Mucosa of descending colon (tissue), 3 donors: ENCODE measurements at places on chromosomes 3 and 15.

DNA sequence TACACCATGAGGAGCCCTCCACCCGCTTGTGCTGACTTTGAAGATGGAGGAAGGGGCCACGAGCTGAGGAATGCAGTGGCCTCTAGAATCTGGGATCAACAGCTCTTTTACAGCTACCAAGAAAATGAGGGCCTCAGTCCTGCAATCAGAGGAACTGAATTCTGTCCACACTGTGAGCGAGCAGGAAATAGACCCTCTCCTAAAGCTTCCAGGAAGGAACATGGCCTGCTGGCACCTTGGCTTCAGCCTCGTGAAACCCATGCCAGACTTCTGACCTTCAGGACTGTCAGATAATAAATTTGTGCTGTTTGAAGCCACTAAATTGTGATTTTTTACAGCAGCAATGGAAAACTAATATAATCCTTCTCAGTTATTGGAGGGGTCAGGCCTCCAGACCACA, 61.9 kb downstream of the RAB11A start:
- DNase-seq = no peak

GRCh38 chr15:71458089-71458660, 342.9 kb downstream of the THSD4 start:
- no peak for DNase-seq

- no peak for DNase-seq
These were observed 203.3 kb upstream of the IL12A start for GRCh38 chr3:159785273-159785708.

DNA sequence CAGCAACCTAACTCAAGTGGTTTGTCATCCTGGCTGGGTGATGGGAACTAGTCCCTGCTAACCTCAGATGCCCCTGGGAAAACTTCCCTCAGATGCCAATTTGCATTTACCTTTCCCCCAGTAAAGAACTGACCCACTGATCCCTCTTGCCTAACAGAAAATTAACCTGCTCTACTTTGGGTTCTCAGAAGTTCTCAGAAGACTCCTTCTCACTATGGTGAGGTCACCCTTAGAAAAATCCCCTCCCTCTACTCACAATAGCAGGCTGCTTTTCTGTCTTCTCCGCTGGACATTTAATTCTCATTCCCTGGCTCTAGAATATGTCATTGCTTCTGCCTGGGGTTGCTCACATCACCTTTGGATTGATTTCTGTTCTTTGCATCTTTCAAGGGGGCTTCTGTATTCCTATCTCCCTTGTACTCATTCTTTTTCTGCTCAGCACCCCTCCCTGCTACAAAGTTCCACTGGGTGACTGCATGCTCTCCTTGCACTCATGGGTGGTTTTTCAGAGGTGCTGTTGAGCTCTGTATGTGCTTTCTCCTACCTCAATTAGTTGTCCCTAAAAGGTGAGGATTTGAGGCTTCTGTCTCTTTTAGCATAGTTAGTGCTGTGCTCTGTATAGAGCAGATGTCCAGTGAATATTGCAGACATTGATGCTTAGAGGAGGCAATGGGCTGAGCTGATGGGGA, 869 bp downstream of the PLA1A start:
- DNase-seq = no peak

DNA sequence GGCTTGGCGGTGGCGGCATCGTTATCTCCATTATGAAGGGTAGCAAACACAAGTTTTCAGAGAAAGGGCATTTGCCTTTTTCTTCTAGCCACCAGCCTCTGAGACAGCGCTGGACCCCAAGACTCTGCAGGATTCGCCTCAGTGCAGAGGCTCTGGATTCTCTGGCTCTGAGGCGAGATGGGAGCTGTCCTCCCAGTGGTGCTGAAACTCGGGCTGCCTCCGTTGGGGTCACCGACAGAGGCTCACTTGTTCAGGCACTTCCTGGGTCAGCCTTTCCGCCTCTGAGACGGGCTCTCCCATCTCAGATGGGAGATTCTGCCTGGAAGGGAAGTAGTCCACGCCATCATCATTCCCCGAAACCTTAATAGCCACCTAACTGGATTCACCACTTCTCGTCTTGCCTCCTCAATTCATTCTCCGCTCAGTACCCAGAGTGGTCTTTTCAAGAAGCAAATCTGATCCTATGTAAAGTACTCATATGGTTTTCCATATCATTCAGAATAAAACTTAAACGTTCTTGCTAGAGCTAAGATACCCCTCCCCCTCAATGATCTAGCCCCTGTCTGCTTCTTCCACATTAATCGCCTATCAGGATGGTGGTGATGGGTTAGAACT, 76.9 kb downstream of the RHCG start:
- no peak for DNase-seq

GRCh38 chr3:189787191-189787590, 156.0 kb downstream of the TP63 start:
- DNase-seq = no peak

- no peak for DNase-seq
These were observed 24.0 kb upstream of the MYO1E start for GRCh38 chr15:59396679-59397078.

- DNase-seq = no peak
These were observed 516.9 kb upstream of the TBL1XR1 start for GRCh38 chr3:177713928-177714900.

GRCh38 chr3:4996223-4996765, 17.1 kb downstream of the BHLHE40 start:
- no peak for DNase-seq

DNA sequence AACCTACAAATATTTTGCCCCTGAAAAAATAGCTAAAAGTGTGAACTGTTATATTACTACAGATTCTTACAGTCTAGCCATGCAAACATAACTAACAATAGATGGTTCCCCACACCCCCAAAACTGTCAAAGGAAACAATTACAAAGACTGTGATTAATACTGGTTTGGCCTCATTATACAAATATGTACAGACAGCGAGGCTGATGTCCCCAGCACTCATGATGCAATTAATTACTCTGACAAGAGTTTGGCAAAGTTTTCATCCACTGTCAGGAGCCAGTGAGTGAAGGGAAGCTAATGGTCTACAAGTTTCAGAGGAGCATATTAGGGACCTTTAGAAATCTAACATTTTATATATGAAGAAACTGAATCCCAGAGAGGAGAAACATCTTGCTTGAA, 61.0 kb downstream of the HMG20A start:
- no peak for DNase-seq
